ENCODE measurements at places on chromosomes 7 and 10. TPM values are rescaled to one million over a fixed set of nuclear protein-coding genes. Genes with fewer than 3 reads are reported as not detected.

XRCC2 gene
- total RNA-seq, result 1.6 TPM

ECD gene
- 23.5 TPM for total RNA-seq

ANLN gene
- total RNA-seq, result 9.9 TPM

TBXAS1 gene
- total RNA-seq, result 9.9 TPM

UBTD1 gene
- 8.4 TPM for total RNA-seq

RBP4 gene
- 12.5 TPM for total RNA-seq

PALD1 gene
- 15.7 TPM for total RNA-seq

OR2A42 gene
- total RNA-seq, result under 0.01 TPM

GFRA1 gene
- 24.0 TPM for total RNA-seq

RELN gene
- 14.1 TPM for total RNA-seq

ZNF467 gene
- 2.1 TPM for total RNA-seq

EGR2 gene
- total RNA-seq, result 3.7 TPM

RADIL gene
- total RNA-seq, result 1.0 TPM

PLCE1 gene
- 29.2 TPM for total RNA-seq

PLAC9 gene
- 36.5 TPM for total RNA-seq

EPHB6 gene
- total RNA-seq, result 1.0 TPM

SPACDR gene
- total RNA-seq, result not detected

TSPAN33 gene
- 29.7 TPM for total RNA-seq

LBX1 gene
- 3.1 TPM for total RNA-seq

MKX gene
- total RNA-seq, result 5.2 TPM

MMRN2 gene
- 25.6 TPM for total RNA-seq

FGFR2 gene
- total RNA-seq, result 11.5 TPM

PNLIP gene
- total RNA-seq, result 1.0 TPM

CYP3A7 gene
- total RNA-seq, result 0.52 TPM

CTAGE15 gene
- under 0.01 TPM for total RNA-seq

CPA4 gene
- total RNA-seq, result 2.1 TPM

RSU1 gene
- total RNA-seq, result 35.0 TPM

LEP gene
- under 0.01 TPM for total RNA-seq

FOXI2 gene
- total RNA-seq, result not detected

VAX1 gene
- not detected for total RNA-seq

HOXA10 gene
- 13.6 TPM for total RNA-seq

SPDYE8 gene
- total RNA-seq, result not detected

DOCK1 gene
- total RNA-seq, result 52.7 TPM

SFTPA1 gene
- not detected for total RNA-seq

NRP1 gene
- 120 TPM for total RNA-seq

FAM20C gene
- total RNA-seq, result 14.6 TPM

PRPF18 gene
- 24.0 TPM for total RNA-seq

VSTM2A gene
- not detected for total RNA-seq

WNT8B gene
- not detected for total RNA-seq

TWNK gene
- 4.2 TPM for total RNA-seq

GLI3 gene
- 13.6 TPM for total RNA-seq

CALML3 gene
- total RNA-seq, result not detected

TFPI2 gene
- 1.0 TPM for total RNA-seq

RBM20 gene
- total RNA-seq, result 6.3 TPM

OR2A12 gene
- not detected for total RNA-seq

AKR1C1 gene
- total RNA-seq, result 9.9 TPM

STX1A gene
- total RNA-seq, result 8.4 TPM

CDHR1 gene
- under 0.01 TPM for total RNA-seq

PPP3CB gene
- 113 TPM for total RNA-seq

ZPBP gene
- not detected for total RNA-seq

SPDYE9 gene
- not detected for total RNA-seq

GJD4 gene
- total RNA-seq, result 2.1 TPM

All from skeletal muscle tissue (tissue), 5 donors.